ENCODE measurements at places on chromosomes 11 and 22.

- DNase-seq = no peak
Observed at GRCh38 chr11:19721176-19721575, 8.5 kb downstream of the NAV2 start.

- DNase-seq = no peak
Observed at GRCh38 chr11:100003985-100004384, 683.1 kb upstream of the ARHGAP42 start.

DNA sequence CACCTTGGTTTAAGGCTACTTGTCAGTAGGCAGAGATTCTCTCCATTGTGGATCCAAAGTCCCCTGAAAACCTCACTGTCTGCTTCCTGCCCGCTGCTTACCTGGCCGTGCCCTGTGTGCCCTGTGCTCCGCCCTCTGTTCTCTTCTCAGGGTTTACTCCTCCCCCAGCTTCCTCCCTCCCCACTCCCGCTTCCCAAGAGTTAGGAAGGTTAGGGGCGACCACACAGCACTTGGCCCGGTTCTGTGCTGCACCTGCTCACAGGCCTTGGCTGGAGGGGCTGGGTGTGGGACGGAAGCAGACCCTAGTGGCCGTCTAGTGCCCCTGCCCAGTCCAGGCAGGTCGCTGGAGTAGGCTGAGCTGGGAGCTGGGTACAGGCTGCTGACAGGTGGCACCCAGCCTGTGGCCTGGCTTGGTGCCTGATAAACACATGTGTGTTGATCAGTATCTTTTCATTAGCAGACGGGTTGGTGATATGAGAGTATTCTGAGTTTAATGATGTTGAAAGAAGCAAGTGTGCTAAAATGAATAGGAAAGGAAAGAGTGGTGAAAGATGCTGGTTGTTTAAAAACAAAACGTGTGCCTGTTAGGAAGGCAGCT lies 40.5 kb downstream of the GRAMD4 start:
- no peak for DNase-seq

GRCh38 chr11:75667831-75668450 lies 897 bp downstream of the MAP6 start:
- no peak for DNase-seq

DNA sequence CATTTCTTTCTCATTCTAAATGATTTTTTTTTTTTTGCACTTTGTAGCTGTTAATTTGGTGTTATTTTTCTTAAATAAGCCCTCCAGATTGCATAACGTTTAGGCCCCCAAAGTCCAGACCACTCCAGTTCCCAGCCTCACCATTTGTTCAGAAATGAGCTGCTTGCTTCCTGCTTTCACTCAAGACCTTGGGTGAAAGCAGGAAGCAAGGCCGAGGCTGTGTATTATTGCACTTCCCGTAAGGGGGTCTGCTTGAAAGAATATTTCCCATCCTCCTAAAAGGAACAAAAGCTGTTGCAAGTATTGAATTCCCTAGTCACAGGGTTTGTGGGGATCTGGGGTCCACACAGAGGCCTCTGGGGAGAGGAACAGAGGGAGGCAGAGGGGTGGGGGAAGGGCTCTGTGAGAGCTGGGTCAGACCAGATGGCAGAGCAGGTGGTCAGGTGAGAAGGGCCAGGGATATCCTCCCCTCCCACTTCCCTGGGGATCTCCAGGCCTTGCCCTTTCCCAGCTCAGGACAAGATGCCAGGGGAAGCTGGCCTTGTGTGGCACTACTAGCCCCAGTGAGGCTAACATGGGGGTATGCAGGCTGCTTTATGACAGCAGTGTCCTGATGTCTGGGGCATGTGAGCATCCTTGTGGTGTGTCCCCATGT lies 51.6 kb upstream of the MYEOV start:
- no peak for DNase-seq

DNA sequence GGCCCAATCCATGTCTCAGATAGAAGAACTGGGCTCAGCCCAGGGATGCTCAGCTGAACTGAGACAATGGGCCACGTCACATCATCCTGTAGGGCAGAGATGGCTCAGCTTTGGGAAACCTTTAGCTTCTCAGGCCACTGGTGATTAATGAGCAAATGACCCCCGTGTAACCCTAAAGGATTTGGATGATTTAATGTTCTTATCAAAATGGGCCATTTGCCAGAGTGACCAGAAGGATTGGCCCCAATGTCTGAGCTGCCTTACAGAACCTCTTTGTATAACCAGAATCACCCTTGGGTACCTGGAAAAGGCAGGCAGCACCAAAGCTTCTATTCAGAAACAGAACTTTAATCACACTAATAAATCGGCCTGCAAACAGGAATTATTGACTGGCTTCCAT lies 73.7 kb downstream of the ABTB2 start:
- DNase-seq = no peak

GRCh38 chr11:134390706-134391569 lies 21.1 kb downstream of the B3GAT1 start:
- no peak for DNase-seq

- DNase-seq = no peak
Observed at GRCh38 chr11:4178813-4179662, 84.4 kb downstream of the RRM1 start.

DNA sequence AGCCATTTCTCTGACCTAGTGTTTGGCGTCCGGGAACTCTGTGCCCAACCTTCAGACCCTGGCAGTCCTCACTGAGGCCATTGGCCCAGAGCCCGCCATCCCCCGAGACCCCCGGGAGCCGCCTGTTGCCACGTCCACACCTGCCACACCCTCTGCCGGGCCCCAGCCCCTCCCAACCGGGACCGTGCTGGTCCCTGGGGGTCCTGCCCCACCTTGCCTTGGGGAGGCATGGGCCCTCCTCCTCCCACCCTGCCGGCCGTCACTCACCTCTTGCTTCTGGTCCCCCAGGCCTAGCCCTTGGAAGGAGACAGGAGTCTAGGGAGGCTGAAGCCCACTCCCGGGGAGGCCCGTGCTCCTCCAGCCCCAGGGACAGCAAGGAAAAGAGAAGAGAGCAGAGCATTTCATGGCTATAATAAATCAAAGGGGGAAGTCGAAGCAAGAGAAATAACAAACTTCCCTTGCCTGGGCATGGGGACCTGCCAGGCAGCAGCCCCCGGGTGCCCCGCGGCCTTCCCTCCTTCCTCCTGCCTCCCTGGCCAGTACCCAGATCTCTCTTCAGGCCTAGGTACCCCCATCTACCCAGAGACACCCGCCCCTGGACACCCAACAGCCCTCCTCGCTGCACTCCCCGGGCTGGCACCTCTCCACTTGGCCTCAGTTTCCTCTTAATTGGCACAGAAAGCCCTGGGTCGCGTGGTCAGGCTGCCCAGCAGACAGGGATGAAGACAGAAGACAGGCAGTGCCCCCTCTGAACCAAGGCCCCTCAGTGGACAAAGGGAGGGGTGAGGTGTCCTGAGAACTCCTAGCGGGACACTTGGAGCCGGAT lies 13.0 kb upstream of the SLC39A13 start:
- DNase-seq = no peak

DNA sequence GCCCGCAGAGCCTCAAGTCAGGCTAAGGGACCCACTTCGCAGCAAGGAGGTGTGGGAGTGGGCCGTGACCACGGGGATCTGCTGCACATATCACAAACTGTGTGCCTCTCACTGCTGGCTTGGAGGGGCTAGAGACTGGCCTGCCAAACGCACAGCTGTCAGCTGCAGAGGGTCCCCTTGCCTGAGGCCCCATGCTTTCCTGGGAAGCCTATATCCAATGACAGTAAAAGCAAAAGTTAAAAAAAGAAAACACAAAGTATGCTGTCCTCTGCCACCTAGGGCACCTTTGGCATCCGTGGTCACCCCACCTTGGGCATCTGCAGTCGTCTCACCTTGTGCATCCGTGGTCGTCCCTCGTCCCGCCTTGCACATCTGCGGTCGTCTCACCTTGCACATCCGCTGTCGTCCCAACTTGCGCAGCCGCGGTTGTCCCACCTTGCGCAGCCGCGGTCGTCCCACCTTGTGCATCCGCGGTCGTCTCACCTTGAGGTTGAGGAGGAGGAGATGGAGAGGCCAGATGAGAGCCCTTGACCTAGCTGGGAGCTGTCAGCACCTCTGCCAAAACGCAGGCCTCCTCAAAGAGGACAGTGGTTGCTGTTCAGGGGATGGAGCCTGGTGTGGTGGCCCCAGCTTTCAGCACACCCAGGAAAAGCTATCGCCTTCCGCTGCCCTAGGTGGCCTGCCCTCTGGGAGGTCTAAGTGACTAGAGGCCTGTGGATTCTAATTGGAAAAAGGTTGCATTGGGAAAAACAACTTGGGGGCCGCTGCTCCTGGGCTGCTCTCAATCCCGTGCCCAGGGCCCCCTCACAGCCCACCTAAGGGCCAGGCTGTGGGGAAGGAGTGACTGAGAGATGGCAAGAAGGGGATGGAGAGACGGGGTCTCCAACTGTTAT lies 90.5 kb downstream of the MYEOV start:
- DNase-seq = no peak

DNA sequence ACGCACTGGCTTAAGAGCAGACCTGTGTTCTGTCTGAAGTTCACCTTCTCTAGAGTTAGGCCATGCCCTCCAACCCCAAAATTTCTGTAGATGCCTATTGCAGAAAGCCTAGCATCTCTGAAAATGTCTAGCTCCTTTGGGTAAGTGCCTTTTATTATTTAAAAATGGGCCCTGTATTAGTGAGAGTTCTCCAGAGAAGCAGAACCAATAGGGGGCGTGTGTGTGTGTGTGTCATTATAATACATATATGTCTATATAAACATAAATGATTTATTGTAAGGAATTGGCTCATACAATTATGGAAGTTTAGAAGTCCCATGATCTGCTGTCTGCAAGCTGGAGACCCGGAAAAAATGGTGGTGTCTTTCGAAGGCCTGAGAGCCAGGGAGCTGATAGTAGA lies 144.7 kb downstream of the TTC17 start:
- no peak for DNase-seq

Measured in stimulated activated CD4-positive, alpha-beta T cell treated with anti-CD3 and anti-CD28 coated beads, Interleukin-1b, Interleukin-23, amount 100 ng/mL, for 1 hour (primary cell).